Smooth muscle cell of the brain vasculature (primary cell): ENCODE measurements at places on chromosomes 5 and 9.

DNA sequence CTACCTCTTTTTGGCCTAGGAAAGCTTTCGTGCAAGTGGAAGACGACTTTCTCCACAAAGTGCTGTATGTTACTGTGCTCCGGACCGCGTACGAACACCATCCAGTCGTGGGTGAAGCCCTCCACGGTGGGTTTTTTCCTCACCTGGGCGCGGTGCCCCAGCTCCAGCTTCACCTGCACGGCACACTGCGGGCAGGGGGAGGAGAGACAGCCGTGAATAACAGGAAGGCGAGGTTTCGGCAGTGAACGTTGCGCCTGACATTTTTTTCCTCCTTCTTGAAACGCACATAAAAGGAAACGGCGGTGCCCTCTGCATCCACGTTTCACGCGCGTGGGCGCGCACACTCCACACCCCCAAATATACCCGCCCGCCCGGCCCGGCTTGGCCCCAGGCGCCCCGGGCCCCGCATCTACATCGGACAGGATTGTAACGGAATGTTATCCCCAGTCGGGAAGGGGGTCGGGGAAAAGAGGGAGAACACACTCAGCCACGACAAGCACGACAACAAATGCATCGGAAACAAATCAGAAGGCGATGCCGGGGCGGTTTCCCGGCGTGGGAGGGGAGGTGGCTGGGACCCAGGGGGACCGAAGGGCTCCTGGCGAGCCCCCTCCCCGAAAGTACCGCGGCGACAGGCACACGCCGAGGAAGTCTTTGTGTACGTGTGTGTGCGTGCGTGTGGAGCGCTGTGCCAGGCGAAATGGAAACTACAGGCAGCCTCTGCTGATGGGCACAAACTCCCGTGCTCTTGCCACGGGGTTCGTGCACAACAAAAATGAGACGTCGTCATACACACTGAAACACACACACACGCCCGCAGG, 1.4 kb downstream of the MLLT3 start:
- DNase-seq = no peak

DNA sequence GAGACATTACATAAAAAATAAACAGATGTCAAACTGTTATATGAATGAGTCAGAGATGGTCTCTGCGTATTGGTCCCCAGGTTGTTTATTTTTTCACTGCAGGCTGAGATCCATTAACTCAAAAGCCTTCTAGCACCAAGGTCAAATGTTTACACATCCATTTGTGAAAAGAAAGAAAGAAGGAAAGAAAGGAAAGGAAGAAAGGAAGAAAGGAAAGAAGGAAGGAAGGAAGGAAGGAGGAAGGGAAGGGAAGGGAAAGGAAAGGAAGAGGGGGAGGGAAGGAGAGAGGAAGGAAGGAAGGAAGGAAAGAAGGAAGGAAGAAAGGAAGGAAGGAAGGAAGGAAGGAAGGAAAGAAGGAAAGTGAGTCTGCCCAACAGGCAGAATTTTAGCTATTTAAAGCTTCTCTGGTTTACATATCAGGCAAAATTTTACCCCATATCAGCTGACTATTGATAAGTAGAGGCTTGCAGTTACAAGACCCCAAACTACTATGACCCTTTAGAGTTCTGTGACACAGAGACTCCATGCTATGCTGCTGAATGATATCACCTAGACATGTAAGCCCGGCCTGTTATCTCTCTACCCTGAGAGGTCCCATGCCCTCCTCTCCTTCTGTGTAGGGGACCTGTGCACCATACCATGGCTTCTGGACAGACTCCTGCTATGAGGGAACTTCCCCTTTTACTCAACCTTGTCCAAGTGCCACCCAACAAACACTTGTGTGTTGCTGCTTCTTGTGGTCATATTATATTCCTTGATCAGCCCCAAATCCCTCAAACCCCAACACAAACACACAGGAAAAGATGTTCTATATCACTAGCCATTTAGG, 59.0 kb downstream of the DRD1 start:
- no peak for DNase-seq

- DNase-seq = no peak
Measured at GRCh38 chr5:53913941-53914340, 353.5 kb downstream of the NDUFS4 start.

DNA sequence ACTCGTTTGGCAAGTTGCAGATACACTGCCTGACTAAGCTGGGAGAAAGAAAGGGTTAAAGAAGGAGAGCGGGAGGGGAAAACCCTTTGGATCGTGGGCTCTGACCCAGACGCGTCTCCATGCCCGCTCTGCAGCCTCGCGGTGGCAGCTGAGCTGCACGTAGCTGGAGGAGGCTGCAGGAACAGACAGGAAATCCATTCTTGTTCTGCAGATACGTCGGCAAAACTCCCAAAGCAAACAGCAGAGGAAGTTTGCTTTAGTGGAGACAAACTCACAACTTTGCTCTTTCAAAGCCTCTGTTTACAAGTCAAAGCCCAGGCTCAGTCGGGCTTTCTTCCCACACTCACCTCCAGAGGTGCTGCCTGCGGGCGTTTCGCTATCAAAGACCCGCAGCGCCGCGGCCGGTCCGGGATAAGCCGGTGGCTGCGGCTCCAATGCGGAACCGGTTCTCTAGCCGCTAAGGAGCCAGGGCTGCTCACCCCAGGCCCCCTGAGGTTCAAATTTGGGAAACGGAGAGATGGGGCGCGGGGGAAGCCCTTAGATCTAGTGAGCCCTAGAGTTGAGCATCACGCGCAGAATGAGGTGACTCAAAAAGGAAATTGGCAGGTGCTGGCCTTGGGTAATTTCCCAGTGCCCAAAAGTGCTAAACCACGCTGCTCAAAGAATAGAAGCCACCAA, 60.7 kb downstream of the MAT2B start:
- no peak for DNase-seq

DNA sequence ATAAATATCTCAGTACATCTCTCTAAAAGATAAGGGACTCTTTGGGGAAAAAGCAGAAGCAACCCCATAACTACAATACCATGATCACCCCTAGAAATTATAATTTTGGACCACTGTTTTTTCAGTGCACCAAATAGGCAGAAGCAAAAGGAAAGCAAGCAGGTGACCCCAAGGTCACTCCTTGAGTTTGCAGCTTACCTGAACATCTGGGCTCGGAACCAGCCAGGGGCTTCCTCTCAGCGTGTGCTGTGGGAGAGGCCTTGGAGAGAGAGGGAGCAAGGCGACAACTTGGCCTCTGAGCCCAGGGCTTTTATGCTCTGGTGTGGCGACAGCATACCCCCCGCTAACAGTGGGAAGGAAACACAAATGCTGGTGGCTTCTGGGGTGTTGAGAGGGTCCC, 16.8 kb downstream of the BNIP1 start:
- no peak for DNase-seq

GRCh38 chr5:95621839-95622629, 2.1 kb downstream of the GPR150 start:
- no peak for DNase-seq

GRCh38 chr9:97559111-97559514, 57.6 kb downstream of the TMOD1 start:
- DNase-seq = no peak

- no peak for DNase-seq
Measured at GRCh38 chr9:110995420-110996340, 42.6 kb downstream of the LPAR1 start.

- no peak for DNase-seq
Measured at GRCh38 chr9:38334234-38334633, 58.3 kb upstream of the ALDH1B1 start.

DNA sequence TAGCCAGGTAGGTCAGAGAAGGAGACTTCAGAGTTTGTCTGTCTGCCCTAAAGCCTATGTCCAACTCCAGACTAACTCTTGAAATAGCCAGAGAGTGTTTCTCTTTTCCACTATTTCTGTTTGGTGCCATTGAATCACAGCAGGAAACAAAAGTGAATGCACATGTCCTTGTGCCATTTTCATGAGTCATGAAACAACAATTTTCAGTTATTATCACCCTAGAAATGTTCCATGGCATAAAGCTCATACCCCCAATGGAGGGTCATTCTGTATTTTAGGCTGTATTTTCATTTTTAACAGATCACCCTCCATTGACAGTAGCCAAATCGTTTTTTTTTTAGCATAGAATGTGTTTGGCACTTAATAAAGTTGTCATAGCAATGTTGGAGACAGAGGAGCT, 124.7 kb downstream of the PAPPA start:
- no peak for DNase-seq

- no peak for DNase-seq
Measured at GRCh38 chr9:84404095-84404686, 63.6 kb upstream of the SLC28A3 start.

DNA sequence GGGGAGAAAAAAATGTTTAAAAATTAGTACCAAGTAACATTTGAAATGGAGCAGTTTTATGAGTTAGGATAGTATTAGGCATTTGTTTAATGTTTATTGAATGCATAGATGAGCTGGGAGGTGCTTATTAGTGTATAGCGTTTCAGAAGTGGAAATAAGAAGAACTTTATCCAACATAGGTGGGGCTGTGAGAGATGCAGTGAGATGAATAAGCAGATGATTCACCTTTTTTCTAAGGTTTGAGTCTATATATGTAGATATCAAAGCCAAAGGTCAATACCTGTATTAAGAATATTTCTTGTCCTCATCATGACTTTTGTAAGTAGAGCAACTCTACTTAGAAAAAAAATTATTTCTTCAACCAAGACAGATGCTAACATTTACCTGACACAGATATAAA, 54.6 kb upstream of the POU4F3 start:
- DNase-seq = no peak

DNA sequence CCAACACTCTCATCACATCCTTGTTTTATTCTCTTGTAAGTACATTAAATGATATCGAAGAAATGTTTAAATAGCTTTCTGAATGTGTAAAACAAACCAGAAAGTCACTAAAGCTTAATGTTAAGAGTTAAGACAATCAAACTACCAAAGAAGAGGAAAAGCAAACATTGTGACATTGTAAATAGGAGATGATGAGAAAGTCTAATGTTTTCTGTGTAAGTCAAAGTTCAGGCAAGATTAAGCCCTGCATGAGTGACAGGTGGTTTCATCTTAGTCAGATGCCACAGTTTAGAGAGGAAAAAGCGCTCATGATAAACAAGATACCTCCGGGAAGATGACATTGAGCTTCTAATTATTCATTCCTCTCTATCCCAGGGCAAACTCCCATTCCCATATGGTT, 50.9 kb upstream of the PHYKPL start:
- DNase-seq = no peak

GRCh38 chr5:143968071-143968878, 156.3 kb downstream of the HMHB1 start:
- peak; percentile 39 for DNase-seq

- DNase-seq = no peak
Measured at GRCh38 chr9:87581949-87582637, 84.4 kb downstream of the DAPK1 start.

DNA sequence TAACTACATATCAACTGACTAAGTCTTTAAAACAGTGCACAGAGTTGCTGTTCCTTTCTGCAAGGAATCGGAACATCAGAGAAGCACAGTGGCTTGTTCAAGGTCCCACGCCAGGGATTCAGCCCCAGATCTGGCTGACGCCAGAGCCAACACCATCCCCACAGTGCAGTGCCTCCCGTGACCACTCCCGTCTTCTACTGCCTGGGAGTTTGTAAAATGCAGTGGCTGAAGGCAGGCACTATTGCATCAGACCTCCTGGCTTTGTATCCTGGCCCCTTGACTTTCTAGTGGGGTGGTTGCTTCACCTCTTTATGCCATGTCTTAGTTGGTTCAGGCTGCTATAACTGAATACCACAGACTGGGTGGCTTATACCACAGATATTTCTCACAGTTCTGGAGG, 131.0 kb downstream of the NSG2 start:
- DNase-seq = no peak

- no peak for DNase-seq
Measured at GRCh38 chr9:35605351-35606137, 482 bp downstream of the TESK1 start.

DNA sequence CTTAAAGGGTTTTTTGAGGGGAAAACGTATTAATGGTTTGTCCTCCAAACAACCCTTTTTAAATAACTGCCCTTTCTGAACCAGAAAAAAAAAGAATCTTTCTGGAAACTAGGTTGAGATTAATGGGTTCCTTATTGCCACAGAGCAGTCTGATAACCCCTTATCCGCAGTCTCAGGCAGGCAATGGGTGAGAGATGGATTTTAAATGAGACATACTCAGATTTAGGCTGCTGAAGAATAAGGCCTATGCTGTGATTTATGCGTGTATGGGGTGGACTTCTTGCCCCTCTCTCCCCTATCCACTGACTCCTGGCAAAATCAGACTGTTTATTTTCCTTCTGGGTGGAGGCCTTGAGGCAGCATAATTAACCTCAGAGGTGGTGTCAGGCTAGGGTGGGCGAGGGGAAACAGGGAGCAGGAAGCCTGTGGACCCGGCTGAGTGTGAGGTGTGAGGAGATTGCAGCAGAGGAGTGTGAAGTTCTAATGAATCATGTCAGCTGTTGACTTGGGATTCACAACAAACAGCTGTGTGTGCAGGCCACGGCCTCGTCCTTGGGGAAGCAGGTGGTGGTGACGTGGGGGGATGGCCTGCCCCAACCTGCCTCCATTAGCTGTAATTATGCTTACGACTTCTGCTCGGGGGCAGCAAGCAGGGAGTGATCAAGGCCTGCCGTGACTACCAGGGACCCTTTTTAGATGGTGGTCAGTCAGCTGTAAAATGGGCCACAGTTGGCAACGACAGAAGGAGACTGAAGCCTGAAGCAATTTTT, 196.4 kb downstream of the SEMA6A start:
- no peak for DNase-seq

GRCh38 chr5:67620424-67621397, 424.1 kb upstream of the CD180 start:
- no peak for DNase-seq

GRCh38 chr5:139222346-139222745, 24.2 kb upstream of the SIL1 start:
- no peak for DNase-seq

- DNase-seq = no peak
Measured at GRCh38 chr9:5899292-5899691, 8.6 kb downstream of the MLANA start.

DNA sequence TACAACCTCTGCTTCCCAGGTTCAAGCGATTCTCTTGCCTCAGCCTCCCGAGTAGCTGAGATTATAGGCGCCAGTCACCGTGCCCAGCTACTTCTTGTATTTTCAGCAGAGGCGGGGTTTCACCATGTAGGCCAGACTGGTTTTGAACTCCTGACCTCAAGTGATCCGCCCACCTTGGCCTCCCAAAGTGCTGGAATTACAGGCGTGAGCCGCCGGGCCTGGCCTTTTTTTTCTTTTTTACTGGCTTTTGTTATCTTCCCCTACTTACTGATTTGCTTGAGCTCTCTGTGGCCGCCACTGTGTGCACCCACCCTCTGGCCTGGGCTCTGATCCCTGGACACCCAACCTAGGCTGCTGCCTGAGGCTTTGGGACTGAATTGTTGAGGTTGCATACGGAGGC, 60.3 kb downstream of the ANKRD33B start:
- no peak for DNase-seq

GRCh38 chr5:95441636-95442035, 50.5 kb downstream of the FAM81B start:
- DNase-seq = no peak

DNA sequence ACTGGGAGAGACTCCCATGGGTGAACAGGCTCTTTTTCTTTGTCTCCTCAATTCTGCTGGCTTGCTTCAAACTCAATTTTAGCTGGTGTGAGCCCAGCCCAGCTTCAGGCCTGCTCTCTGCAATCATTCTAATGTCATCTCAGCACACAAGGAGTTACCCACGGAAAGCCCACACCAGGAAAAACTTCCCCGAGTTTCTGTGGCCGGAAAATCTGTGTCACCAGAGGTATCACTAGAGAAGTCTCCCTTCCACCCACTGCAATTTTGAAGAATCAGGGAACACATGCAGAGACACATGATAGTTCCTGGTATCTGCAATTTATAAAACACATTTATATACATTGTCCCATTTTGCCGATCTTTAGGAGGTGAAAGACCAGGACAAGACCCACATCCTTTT, 13.5 kb upstream of the NDFIP1 start:
- no peak for DNase-seq
